ENCODE measurements at places on chromosomes 2 and 18.

DNA sequence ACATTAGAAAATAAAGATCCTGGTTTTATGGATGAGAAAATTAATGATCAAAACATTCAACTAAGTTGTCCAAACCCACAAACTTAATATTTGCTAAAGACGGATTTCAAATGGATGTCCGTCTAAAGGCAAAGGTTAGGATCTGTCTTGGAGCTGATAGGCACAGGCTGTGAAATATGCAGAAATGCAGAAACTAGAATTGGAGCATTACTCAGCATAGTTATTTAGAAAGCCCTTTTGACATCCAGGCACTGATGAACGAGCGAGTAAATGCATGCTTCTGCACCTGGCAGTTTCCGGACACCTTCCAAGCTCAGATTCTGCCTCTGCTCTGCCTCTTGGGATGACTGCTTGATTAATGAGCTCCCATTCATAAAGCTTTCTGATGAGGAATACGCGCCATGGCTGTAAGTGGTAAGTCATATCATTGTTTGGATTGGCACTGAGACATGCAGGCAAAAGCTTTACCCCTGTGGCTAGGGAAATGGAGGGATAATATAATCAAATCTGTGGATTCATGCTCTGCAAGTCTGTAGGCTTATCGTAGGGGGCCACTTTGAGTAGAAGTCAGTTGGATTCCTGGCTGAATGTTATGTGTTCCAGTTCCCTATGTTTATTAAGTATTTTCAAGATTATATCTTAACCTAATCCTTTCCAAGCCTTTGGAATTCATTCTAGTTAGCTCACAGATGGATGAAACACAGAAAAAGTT lies 2176.3 kb upstream of the CELF4 start:
- DNase-seq: no peak

DNA sequence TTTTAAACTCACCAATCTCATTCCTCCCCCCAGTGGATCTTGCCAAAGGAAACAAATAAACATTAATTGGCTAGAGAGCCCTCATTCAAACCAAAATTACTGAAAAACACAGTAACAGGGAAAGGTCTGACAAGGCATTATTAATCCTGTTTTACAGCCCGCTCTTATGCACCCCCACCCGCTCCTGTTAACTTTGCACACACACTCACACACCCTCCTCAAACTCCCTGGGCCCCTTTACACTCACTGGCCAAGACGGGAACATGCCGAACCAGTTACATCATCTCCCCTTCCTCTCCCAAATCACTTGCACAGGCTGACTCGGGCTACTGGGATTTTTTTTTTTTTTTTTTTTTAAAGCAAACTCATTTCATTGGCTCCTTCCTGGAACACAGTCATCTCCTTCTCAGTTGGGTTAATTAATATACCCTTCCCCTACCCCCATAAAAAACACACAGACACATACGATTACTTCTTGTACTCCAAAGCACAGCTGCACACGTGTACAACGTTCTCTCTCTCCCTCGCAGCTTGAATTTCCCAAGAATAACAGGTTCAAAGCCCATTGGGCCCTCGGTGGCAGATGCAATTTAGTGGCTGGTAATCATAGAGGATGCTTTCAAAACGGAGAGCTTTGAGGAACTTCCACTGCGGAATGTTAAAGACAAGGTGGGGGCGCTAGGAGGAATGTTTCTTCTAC lies 31.8 kb downstream of the KLF7 start:
- DNase-seq: peak; percentile 77

DNA sequence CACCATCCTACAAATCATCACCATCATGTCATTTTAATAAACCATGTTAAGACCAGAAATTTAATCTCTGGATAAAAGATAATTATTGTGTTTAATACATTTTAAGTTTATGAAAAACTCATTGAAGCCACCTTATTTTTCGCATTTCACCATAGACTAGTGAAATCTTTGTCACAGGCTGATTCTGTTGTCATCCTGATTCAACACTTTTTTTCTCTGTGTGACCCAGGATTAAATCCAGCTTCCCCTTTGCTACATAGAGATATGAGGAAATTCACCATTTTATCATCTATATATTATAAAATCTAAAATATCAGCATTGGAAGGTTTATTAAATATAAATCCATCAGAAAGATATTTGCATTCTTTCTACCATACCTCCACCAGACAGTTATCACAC lies 29.2 kb upstream of the MRO start:
- no peak for DNase-seq

GRCh38 chr18:51727780-51728179 lies 530.3 kb upstream of the MEX3C start:
- DNase-seq: no peak

DNA sequence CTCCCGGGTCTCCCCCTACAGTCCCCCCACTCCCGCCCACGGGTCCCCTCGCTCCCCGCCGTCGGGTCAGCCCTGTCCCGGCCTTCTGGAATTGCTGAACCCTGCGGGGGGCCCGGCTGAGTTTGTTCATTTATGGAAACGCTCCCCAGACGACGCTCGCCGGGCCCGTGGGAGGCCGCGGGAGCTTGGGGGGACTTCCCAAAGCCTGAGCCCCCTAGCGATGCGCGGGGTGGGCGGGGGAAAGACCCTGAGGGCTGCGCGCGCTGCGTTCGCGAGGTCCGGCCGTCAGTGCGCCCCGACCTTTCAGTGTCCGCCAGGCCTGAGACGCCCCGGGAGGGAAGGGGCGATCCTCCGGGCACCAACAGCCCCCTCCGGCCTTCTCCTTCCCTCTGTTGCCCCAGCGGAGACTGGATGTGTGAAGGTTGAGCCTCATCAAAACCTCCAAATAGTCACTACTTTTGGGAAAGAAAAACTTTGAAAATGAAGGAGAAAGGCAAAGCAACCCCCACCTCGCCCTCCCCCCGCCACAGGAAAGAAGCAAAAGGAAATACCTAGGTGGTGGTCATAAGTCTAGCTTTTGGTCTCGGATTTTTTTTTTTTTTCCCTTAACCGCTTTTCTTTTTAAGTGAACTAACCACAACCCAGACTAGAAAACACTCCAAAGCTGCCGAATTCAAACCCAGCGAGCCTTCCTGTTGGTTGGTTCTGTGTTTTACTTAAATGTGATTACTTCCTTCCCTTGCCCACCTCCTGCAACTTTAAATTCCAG lies 509 bp upstream of the CYS1 start:
- no peak for DNase-seq

DNA sequence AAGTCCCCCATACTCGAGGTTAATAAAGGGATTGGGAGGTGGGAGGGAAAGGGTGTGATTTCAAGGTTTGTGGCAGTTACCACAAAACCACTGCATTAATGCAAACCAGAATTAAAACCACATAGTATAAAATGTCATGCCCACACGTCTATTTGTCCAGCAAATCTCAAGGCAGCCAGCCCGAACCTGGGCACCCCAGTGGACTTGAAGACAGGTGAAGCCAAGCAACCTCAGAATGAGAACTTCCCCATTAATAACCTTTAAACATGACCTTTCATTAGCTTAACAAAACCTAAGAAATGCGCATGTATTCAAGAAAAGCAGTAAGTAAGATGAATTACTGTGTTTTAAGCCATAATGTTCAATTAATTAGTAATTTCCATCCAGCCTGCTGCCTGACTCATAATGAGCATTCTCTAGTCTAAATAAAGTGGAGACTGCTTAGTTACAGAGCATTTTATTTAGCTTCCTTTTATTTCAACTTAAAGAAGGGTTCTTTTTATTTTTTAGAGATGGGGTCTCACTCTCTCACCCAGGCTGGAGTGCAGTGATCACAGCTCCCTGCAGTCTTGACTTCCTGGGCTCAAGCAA lies 229.6 kb downstream of the FAM210A start:
- DNase-seq: no peak

GRCh38 chr18:23939896-23940295 lies 74.7 kb upstream of the TTC39C start:
- DNase-seq: no peak

DNA sequence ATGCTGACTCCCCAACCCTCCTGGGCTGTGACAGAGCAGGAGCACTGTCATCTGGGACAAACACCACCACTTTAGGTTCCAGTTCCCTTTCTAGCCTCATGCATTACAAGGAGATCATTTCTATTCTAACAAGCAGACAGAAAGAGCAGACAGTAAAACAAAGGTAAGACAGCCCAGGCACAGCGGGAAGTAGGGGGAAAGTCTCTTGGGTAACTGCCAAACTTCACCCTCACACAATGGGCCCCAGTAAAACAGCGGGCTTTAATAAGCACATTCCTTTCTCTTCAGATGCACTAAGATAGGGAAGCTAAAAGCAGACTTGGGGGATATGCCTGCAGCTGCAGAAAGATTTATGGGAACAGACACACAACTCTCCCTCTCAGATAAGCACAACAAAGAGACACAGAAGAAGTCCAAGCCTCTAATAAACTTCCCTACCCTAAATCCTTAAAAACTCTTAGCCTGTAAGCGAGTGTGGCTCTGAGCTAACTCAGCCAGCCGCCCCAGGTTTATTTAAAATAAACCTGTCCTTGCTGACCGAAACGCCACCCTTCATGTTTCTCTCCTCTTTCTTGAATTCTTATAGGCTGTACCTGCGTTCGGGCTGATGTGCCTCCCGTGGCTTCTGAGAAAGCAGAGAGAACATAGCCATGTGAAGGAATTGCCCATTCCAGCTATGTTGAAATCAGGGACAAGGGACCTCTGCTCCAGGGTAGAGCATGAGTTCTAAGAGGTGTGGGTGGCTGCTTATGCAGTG lies 726.8 kb upstream of the DDX18 start:
- DNase-seq: no peak

GRCh38 chr2:16785149-16785548 lies 119.5 kb upstream of the CYRIA start:
- DNase-seq: no peak

- DNase-seq: no peak
These were observed 153.4 kb upstream of the MYCN start for GRCh38 chr2:15786901-15787300.

- no peak for DNase-seq
These were observed 677.1 kb upstream of the DDX18 start for GRCh38 chr2:117137371-117137770.

DNA sequence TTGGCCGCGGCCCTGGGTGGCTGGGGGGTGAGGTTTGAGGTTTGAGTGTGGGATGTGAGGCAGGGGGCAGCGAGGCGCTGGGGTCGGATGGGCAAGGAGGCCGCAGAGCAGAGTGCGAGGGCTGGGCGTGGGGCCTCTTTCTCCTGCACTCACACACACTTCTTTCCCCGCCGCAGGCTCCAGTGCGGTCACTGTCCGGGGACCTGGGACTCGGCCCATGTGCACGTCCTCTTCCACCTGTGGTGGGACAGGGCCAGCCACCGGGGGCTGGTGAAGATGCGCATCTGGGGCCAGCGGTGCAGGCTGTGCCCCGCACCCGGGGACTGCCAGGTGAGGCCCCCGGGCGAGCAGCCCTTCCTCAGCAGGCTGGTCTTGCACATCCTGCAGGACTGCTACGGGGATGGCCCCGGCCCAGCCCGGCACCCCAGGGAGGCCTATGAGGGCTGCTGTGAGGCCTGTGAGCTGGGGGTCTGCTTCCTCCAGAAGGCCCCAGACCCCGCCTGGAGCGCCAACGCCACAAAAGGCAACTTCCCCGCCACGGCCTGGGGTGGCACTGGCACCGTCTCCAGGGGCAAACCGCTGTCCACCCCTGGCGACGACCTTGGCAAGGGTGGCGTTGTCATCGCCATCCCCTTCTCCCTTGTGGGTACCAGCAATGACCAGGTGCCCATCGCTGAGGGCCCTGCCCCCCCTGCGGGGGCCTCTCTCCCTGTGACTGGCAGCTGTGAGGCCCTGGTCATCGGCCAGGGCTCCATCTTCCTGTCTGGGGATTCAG lies 2.2 kb downstream of the RTP5 start:
- DNase-seq: no peak

GRCh38 chr18:75473316-75473715 lies 45.8 kb upstream of the SMIM21 start:
- DNase-seq: no peak

DNA sequence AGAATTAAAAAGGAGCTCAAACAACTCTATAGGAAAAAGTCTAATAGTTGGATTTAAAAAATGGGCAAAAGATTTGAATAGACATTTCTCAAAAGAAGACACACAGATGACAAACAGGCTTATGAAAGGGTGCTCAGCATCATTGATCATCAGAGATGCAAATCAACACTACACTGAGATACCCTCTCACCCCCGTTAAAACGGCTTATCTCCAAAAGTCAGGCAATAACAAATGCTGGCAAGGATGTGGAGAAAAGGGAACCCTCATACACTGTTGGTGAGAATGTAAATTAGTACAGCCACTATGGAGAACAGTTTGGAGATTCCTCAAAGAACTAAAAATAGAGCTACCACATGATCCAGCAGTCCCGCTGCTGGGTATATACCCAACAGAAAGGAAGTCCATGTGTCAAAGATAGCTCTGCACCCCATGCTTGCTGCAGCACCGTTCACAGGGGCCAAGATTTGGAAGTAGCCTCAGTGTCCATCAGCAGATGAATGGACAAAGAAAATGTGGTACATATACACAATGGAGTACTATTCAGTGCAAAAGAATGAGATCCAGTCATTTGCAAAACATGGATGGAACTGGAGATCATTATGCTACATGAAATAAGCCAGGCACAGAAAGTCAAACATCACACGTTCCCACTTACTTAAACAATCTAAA lies 46.7 kb upstream of the B3GNT7 start:
- DNase-seq: no peak

DNA sequence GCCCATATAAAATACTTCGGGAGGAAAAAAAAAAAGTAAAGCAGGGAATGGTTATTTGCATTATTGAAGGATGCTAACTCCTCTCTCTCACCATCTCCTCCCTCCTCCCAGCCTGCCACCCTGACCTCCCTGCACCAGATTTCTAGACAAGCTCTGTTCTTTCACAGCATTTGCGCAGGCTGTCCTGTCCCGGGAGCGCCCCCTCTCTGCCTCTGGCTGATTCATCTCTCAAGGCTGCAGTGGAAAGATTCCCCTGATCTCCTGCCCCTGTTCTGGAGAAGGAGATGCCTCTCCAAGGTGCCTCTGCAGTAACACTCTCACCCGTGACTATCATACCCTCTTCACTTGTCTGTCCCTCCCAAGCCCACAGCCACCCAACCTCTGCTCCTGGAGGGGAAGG lies 38.5 kb downstream of the COL4A4 start:
- DNase-seq: no peak

All from left forelimb (tissue), 1 donor.